ENCODE measurements at places on chromosomes 11 and 22.
A peak's percentile ranks its signal among the peaks of the same experiment; 100 is the strongest.

DNA sequence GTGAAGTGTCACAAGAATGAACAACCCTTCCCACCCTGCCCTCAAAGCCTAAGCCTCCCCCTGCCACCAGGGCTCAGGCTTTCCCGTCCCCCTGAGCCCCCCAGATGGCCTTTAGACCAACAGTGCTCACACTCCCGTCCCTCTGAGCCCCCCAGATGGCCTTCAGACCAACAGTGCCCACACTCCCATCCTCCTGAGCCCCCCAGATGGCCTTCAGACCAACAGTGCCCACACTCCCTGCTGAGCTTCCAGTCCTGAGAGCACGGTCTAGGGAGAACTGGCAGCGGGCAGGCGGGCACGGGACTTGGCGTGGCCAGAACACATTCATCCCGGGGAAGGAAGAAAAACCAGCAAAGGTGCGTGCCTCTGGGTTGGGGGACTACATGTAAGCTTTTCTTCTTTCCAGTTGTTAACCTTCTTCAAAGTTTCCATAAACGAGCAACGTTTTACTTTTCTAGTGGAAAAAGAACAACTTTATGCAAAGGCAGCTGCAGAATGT is 2.5 kb downstream of the MRGPRG start:
- DNase-seq = no peak

GRCh38 chr11:32464078-32464477 is 28.7 kb upstream of the WT1 start:
- no peak for DNase-seq

GRCh38 chr11:7576726-7577290 is 63.0 kb downstream of the PPFIBP2 start:
- peak; percentile 51 for DNase-seq

- peak; percentile 94 for DNase-seq
These were observed at the start of gene BACE1 for GRCh38 chr11:117316197-117316961. TSS of gene BACE1 (minus strand) at chr11:117316256. CDS start at chr11:117315795, 461 bp downstream.

- no peak for DNase-seq
These were observed 175.0 kb downstream of the INSC start for GRCh38 chr11:15289723-15290122.

GRCh38 chr22:38981005-38981991 is 849 bp upstream of the APOBEC3B start:
- DNase-seq = no peak

DNA sequence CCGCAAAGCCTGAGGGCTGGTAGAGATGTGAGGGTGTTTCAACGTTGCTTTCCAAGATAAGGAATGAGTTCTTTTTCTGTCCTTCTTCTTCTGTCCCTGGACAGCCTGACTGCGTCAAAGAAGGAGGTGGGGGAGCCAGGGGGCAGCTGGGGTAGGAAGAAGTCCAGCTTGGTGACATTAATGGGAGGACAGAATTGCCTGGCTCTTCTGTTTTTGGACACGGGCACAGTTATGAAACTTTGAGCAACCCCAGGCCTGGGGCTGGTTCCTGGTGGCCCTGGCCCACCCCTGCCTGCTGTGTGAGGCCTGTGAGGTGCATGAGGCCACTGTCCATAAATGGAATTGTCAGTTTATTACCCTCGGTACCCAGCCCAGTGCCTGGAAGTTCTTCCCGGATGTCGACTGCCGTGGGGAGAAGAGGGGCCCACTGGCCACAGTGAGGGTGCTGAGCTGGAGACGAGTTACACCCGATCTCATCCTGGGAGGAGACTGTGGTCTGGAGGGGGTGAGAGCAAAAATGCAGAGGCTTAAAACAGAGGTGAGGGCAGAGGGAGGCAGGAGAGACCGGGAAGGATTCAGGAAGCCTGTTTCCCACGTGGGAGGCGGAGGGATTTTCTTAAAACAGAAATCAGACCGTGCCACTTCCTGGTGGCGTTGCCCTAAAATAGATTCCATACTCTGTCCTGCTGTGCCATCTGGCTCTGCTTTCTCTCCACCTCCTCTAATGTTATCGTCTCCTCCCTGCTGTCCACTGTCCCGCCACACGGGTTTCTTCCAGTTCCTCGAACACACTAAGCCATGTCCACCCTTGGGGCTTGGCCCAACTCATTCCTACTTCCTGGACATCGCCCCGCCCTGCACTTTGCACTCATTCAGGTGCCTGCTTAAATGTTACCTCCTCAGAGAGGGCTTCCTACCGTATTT is 59.7 kb upstream of the RASD2 start:
- no peak for DNase-seq

DNA sequence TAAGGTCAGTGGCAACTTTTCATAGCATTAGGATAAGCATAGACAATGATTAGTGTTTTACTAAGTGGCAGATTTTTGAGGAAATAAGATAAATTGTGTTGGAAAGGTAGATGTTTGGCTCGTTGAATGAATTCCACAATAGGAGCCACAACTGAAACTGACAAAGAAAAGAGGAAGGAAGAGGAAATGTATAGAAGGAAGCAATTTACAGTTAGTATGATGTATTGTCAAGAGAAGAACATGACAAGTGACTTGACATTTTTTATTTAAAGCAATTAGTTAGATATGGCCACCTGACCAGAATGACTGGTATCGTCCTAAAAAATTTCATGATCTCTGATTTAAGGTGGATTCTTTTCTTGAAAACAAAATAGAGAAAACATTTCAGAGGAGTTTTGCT is 3.1 kb upstream of the RAG2 start:
- no peak for DNase-seq

DNA sequence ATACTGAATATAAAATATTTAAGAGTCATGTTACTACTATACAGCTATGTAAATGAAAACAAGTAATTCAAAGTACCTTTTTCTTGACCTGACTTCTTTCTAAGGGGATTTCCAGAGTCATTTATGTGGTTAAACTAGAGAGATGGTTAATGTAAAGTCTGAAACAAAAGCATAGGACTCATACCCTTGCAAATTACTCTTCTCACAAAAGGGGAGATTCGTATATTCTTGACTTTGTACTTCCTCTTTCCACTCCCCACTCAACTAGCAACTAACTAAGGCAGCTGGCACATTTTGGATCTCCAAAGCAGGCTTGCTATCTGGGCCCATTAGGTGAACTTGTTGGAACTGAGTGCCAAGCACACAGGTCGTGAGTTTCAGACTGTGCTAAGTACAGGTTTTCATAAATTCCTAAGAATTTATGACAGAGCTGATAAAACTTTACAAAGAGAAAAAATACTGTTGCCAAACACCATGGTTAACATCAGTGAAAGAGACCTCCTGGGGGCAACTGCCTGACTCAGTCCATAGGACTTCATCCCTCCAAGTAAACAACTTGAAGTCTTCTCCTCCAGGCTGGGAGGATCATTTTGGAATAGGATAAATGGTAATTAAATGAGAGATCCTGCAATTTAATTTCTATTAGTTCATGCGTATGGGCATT is 77.0 kb upstream of the DDI1 start:
- DNase-seq = peak; percentile 33

GRCh38 chr22:46731246-46732040 is 6.6 kb downstream of the CERK start:
- DNase-seq = peak; percentile 60

GRCh38 chr11:123590296-123590912 is 64.0 kb downstream of the SCN3B start:
- DNase-seq = peak; percentile 86

All from AG20443 (cell line).